ENCODE measurements at places on chromosomes 3 and 15.

- DNase-seq: no peak
Observed at GRCh38 chr3:175445741-175446140, 586.6 kb downstream of the NAALADL2 start.

GRCh38 chr3:44867421-44868111 is 5.9 kb downstream of the TMEM42 start:
- no peak for DNase-seq

- no peak for DNase-seq
Observed at GRCh38 chr3:30114918-30115317, 491.5 kb upstream of the TGFBR2 start.

- DNase-seq: no peak
Observed at GRCh38 chr15:98653686-98654085, 5.3 kb downstream of the IGF1R start.

GRCh38 chr3:67104388-67104787 is 106.3 kb downstream of the KBTBD8 start:
- DNase-seq: no peak
